ENCODE measurements at places on chromosomes 4 and X.

DNA sequence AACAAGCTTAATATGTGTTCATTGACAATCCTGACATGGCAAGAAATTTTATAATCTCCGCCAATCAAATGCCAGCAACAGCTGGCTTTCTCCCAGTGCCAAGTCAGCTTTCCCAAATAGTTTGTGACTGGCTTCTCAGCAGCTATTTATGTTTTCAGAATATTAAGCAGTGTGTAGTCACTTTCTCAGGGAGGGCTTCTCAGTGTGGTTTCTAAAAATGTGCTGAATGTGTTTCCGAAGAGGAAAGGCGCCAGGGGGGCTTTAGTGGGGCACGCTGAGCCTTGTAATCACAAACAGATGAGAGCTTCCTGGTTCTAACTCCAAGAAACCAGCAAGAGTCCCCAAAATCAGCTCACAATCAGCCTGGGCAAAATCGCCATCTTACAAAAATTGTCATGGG, 258.7 kb upstream of the CPEB2 start:
- DNase-seq, result no peak

GRCh38 chr4:42596918-42597317, 60.0 kb downstream of the ATP8A1 start:
- DNase-seq, result no peak

- no peak for DNase-seq
Observed at GRCh38 chrX:40240844-40241243, 143.1 kb upstream of the BCOR start.

DNA sequence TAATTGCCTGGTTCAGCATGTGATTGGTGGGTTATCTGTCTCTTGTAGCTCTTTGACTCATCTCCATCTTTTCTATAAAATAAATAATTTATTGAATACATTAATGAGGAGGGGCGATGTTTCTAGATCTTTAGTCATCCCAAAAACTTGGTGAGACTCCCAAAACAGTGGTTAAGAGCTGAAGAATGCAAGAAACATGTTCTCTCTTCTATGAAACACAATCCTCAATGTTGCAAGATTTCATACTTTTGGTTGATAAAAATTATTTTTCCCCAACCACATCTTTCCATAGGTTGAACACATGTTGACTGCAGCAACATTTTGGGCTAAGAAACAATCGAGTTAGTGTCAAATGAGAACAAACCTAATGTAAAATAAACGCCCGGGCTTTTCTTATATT, 1.2 kb upstream of the TMEM47 start:
- DNase-seq, result no peak

- no peak for DNase-seq
Observed at GRCh38 chr4:3293401-3294391, 875 bp downstream of the RGS12 start.

- no peak for DNase-seq
Observed at GRCh38 chrX:10414862-10415261, 205.5 kb downstream of the MID1 start.

DNA sequence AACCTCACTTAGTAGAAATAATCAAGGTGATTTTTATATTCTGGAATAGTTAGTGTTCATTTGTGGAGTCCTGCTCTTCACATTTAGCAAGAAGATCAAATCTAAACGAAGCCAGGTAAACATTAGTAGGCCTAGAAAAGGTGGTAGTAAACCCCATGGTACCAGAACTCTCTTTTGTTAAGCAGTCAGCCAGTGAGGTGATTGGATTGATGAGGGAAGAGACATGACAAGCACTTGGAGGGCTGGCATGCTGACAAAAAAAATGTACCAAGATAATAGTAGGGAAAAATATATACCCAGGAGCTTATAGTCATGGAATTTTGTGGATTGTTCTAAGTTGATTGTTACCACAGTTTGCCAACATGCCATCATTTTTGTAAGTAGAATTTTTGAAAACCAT, 163.8 kb downstream of the BANK1 start:
- DNase-seq, result no peak

DNA sequence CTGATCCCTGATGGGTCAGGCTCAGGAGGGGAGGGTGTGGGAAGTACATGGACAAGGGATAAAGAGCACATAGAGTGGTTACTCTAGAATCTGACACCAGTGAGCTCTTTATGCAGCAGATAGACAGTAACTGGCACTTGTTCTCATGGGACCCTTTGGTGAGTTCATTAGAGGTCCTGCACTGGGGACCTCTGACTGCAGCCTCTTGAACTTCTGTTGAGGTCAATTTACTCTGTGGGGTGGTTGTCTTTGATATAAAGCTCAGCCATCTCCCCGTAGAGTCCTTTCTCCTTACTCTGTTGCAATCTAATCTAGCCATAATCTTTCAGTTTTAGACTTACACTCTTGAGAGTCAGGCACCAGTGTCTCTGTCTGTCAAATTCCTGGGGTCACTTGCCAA, 222.4 kb downstream of the GPAT3 start:
- DNase-seq, result no peak

GRCh38 chr4:7105276-7105675, 37.4 kb upstream of the GRPEL1 start:
- DNase-seq, result no peak

Data from activated T-cell treated with anti-CD3 and anti-CD28 coated beads for 24 hours (primary cell).